Nucleus accumbens (tissue), 56 donors: ENCODE measurements at places on chromosomes 11 and 22.

- DNase-seq = no peak
These were observed 16.4 kb downstream of the NRIP3 start for GRCh38 chr11:8987446-8987845.

DNA sequence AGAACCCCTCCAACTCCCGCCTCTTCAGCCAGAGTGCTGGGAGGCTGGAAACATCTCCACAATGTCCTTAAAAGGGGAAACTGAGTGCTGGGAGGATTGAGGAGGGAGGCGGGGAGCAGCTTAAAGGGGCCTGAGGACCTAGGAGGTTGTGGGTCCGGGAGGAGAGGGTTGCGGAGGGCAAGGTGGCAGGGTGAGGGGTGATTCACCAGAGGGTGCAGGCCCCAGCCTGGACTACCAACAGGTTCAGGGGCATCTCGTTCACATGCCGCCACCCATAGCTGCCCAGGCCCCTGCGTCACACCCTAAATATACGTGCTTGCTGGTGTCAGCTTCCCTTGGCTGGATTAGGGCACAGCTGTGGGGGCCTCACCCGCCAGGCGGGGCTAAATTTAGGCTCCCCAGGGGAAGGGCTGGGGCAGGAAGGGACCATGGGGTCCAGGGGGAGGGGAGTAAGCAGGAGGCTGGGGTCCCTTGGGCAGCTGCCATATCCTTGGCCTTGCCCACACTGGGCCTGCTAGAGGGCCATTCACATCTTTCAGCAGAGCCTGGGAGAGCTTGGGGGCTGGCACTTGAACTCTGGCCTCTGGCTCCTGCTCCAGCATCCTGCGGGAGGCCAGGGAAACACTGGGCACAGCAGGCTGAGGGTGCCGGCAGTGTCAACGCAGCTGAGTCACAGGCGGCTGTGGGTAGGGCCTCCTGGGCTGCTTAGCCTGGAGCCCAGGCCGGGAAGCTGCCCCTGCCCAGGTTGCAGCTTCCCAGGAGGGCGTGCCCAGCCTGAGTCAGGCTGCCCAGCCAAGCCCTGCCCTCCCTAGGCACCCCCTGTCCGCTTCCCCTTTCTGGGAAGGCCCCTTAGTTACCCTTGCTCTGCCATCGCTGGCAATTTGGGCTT, 1.3 kb downstream of the EHBP1L1 start:
- no peak for DNase-seq

GRCh38 chr11:101264306-101264705, 134.7 kb upstream of the PGR start:
- no peak for DNase-seq

- DNase-seq = no peak
These were observed 540.9 kb downstream of the TBC1D22A start for GRCh38 chr22:47303161-47303890.

GRCh38 chr11:46278387-46279125, 1.1 kb downstream of the CREB3L1 start:
- DNase-seq = no peak

DNA sequence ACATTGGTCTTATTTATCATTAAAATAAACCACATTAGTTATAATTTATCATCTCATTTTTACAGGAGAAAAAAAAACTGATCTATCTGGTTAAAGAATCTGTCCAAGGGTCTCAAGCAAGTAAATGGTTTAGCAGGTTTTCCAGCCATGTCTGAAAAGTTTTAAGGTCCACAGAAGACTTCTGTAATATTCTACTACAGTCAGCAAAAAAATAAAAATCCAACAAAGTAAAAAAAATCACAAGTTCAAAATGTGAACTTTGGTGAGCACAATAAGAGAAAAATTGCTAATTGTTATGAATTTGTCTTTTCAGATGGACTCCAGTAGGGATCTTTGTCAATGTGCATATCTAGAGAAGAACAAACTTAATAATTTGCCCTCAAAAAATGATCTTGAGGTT, 1.3 kb downstream of the OR52E4 start:
- no peak for DNase-seq

GRCh38 chr11:134577751-134578395, 165.8 kb upstream of the B3GAT1 start:
- no peak for DNase-seq

- DNase-seq = no peak
These were observed 76.2 kb downstream of the SLC1A2 start for GRCh38 chr11:35343033-35343598.

GRCh38 chr11:117972629-117973502, 13.3 kb upstream of the IL10RA start:
- DNase-seq = no peak

GRCh38 chr22:50308597-50308935, 1.1 kb upstream of the PLXNB2 start:
- no peak for DNase-seq

DNA sequence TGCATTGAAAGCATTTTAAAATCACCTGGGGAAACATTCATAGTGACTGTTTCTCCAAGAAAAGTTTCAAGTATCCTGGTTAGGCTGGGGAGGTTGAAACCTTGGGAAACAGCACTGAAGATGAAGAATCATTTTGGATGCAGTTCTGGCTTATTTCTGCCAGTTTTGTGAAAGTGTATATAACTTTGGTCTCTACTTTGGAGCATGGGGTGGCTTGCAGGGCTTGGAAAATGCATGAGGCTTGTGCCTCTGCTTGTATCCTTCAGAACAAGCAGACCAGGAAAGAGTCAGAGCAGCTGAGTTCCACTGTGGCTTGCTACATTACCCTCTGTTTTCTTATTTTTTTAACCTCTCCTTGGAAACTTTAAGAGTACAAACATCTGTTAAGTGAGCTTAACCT, 19.5 kb downstream of the SLC5A12 start:
- DNase-seq = no peak

DNA sequence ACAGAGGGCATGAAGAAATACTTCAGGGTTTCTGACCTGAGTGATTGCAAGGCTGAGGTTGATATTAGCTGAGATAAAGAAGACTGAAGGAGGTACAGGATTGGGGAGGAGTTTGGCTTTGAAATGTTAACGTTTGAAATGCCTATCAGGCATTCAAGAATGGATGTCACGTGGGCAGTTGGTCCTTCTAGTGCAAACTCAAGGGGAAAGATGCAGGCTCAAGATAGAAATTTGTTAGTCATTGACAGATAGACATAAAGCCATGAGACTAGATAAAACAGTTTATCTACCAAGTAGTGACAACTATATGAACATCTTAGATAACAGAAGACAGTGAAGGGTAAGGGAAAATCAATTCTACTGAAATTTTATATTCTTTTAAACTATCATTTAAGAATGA, 23.1 kb downstream of the TTC17 start:
- DNase-seq = no peak
